PC-9 (cell line): ENCODE measurements at places on chromosomes 11 and 22. TPM values are rescaled to one million over a fixed set of nuclear protein-coding genes. Genes with fewer than 3 reads are reported as not detected.

The TKFC gene
- total RNA-seq = 168 and 258 TPM in 2 replicates

The NLRP6 gene
- total RNA-seq = 0.33 TPM in 1 of 2 replicates, not detected in the other

The SNX15 gene
- total RNA-seq = 38.2 and 40.6 TPM in 2 replicates

The LMO2 gene
- 0.28 and 0.45 TPM in 2 replicates for total RNA-seq

The SYT12 gene
- total RNA-seq = 11.1 and 12.3 TPM in 2 replicates

The DAGLA gene
- total RNA-seq = 8.3 and 10.1 TPM in 2 replicates
